ENCODE measurements at places on chromosomes 11 and 22.

DNA sequence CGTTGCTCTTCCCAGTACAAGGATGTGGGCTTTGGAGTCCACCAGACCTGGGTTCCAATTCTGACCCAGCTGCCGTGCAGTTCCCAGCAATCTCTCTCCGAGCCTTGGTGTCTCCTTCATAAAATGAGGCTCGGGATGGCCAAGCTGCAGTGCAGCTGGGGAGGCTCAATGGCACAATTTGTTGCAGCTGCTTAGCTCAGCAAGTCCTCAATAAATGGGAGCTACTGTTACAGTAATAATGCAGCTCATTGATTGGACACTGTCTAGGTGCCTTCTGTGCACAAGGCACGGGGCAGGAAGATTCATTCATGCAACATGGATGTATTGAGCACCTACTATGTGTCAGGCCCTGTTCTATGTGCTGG is 37.1 kb downstream of the SHISAL1 start:
- DNase-seq = no peak

- DNase-seq = no peak
Observed at GRCh38 chr11:16805938-16806337, 67.5 kb downstream of the C11orf58 start.

GRCh38 chr11:36300650-36301049 is 4.6 kb downstream of the PRR5L start:
- DNase-seq = no peak

GRCh38 chr11:10515418-10515817 is 25.6 kb downstream of the RNF141 start:
- DNase-seq = no peak

DNA sequence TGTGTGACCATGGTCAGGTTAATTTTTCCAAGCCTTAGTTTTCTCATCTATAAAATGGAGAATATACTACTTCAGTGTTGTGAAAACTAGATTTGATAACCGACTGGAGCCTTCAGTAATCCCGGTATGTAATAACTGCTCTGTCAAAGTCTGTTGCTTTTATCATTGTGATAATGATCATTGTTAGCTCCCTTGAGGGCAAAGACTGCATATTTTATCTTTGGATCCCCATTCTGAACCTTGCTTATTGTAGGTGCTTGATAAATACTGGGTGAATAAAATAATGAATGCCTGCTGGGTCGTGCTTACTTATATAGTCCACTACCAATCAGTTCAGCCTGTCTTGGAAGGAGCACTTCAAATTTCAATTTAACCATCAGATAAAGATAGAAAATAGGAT is 105.3 kb downstream of the ARFGAP2 start:
- DNase-seq = no peak

DNA sequence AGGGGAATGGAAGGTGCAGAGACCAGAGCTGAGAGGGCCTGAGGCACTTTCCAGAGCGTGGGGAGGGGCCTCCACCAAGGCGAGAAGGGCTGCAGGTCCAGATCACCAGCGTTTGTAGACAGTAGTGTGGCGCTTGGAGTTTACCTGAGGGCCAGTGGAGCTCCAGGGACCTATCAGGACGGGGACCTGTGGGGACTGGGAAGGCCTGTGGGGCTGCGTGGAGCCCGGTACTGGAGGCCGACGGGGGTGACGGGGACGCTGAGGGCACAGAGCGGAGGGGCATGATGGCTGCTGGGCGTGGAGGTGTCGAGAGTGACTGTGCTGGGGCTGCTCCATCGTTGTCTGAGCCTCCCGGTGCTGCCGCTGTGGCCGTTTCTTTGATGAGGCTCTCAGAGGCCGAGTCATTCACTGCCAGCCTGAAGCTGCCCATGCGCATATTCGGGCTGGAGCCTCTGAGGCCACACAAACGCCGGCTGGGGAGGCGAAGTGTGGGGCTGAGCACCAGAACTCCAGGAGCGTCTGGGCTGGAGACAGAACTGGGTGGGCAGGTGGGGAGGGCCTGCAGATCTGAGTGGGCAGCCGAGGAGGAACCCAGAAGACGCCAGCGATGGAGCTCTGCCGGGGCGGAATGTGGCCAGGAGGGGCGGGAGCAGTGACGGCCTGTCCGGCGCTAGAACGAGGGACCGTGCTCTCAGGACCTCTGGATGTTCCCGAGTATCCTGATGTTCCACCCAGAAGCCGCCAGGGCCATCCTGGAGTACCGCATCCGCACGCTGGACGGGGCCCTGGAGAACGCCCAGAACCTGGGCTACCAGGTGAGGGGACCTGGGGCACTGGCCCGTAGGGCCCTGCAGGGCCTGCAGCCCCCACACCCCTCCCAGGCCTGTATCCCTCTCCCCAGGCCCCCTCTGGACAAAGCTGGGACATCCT is 2.6 kb downstream of the PGGHG start:
- no peak for DNase-seq

GRCh38 chr11:75262961-75263852 is 22.6 kb downstream of the TPBGL start:
- DNase-seq = no peak

DNA sequence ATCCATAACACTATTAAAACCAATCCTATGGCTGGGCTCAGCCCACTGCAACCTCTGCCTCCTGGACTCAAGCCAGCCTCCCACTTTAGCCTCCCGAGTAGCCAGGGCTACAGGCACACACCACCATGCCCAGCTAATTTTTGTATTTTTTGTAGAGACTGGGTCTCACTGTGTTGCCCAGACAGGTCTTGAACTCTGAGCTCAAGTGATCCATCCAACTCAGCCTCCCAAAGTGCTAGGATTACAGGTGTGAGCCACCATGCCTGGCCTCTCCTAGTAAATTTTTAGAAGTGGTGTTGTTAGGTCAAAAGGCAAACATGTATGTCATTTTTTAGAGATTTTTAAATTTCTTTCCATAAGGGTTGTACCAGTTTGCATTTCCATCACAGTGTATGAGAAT is 14.2 kb downstream of the F2 start:
- no peak for DNase-seq
